Aorta (tissue), 5 donors: ENCODE measurements at places on chromosomes 6 and 20. TPM values are rescaled to one million over a fixed set of nuclear protein-coding genes. Genes with fewer than 3 reads are reported as not detected.

The MDFI gene
- total RNA-seq, result 9.3 TPM

- H3K27ac ChIP-seq, result no peak overlapping the region
- H3K4me3 ChIP-seq, result no peak overlapping the region
Observed at GRCh38 chr20:33415948-33416347, 14.6 kb upstream of the CDK5RAP1 start.

GRCh38 chr6:42028234-42029061 is 21.9 kb upstream of the TAF8 start:
- H3K4me1 ChIP-seq, result no peaks in the 10 kb centered on the region
- DNase-seq, result no peak
- no peaks in the 10 kb centered on the region for H3K36me3 ChIP-seq
- H3K4me3 ChIP-seq, result no peak overlapping the region
- no peak overlapping the region for H3K27ac ChIP-seq

- no peak overlapping the region for H3K4me3 ChIP-seq
- H3K36me3 ChIP-seq, result no peaks in the 10 kb centered on the region
- H3K27me3 ChIP-seq, result no peaks in the 10 kb centered on the region
Observed at GRCh38 chr6:156193381-156193780, 583.8 kb upstream of the ARID1B start.

DNA sequence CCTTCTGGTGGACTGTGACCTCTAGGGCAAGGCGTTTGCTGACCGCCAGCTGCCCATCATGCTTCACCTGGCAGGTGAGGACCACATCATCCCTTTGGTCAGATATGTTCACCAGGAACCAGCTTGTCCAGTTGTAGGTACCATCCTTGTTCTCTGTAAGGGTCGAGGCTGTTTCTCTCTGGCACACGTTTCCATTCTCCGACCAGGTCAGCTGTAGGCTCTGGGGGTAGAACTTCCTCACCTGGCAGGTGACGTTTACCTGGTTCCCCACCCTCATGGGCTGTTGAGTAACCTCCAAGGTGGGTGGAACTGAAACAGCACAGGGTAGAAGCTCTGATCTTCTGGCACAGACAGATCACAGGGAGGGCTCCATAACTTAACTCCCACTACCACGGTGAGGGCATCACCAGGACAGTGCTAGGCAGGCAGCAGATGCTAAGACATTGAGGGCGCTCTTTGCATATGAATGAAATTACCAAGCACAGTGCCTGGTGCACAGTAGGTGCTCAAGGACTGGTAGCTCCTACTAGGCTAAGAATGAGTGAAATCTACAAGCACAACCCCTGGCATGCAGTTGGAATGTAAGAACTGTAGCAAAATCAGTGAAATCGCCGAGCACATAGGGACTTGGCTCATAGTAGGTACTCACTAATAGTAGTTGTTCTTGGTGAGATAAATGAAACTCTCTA is 15.6 kb upstream of the SIRPB1 start:
- H3K36me3 ChIP-seq, result no peaks in the 10 kb centered on the region
- H3K27ac ChIP-seq, result no peak overlapping the region

- no peak for DNase-seq
- no peaks in the 10 kb centered on the region for H3K36me3 ChIP-seq
- H3K4me3 ChIP-seq, result no peak overlapping the region
- no peak overlapping the region for H3K27ac ChIP-seq
- H3K27me3 ChIP-seq, result no peaks in the 10 kb centered on the region
Observed at GRCh38 chr6:80335121-80335531, 228.7 kb downstream of the BCKDHB start.

DNA sequence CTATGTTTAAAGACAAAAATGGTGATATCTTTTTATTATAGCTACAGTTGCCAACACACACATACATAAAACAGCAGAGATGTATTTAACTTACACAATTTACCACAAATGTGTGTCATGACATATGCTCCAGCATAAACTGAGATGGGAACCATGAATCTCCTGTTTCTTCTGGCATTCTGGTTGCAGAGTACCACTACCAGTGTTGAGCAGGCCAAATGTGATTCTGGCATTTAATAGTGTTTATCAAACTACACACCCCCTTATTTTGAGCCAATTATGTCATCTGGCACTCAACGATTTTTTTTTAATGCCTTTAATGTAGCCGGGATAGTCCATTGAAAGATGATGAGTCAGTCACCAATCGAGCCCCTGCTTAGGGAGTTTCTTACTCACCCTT is 59.0 kb upstream of the TPD52L1 start:
- no peak overlapping the region for H3K27ac ChIP-seq
- peaks cover 1% of the 10 kb centered on the region for H3K27me3 ChIP-seq
- no peak overlapping the region for H3K4me3 ChIP-seq
- DNase-seq, result no peak
- H3K4me1 ChIP-seq, result peaks cover 4% of the 10 kb centered on the region
- peaks cover 2% of the 10 kb centered on the region for H3K36me3 ChIP-seq
